ENCODE measurements at places on chromosomes 12 and 14.

DNA sequence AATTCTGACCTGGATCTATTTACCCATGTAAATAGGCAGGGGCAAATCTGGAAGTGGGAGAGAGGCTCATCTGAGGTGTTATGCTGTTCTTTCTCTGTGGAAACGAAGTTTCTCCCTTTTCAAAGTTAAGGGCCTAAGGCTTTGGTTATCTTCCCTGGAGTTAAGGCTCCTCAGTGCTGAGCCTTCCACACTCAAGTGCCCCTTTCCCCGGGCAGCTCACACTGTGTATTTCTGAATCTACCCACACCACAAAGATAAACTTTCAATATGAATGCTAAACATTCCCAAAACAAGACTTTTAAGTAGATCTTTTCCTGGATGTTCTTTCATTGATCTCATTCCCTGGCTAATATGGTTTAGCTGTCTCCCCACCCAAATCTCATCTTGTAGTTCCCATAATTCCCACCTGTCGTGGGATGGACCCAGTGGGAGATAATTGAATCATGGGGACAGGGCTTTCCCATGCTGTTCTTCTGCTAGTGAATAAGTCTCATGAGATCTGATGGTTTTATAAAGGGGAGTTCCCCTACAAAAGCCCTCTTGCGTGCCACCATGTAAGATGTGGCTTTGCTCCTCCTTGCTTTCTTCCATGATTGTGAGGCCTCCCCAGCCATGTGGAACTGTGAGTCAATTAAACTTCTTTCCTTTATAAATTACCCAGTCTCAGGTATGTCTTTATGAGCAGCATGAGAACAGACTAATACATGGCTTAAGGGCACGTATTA, 251.1 kb downstream of the NAV3 start:
- no peak for DNase-seq

GRCh38 chr14:63578300-63578699, 35.1 kb upstream of the PPP2R5E start:
- DNase-seq: no peak

GRCh38 chr12:130331146-130331545, 6.5 kb upstream of the PIWIL1 start:
- DNase-seq: no peak

- DNase-seq: no peak
Observed at GRCh38 chr12:29463198-29463597, 34.3 kb downstream of the OVCH1 start.

GRCh38 chr12:47767216-47767724, 5.8 kb upstream of the SLC48A1 start:
- DNase-seq: peak; percentile 45

DNA sequence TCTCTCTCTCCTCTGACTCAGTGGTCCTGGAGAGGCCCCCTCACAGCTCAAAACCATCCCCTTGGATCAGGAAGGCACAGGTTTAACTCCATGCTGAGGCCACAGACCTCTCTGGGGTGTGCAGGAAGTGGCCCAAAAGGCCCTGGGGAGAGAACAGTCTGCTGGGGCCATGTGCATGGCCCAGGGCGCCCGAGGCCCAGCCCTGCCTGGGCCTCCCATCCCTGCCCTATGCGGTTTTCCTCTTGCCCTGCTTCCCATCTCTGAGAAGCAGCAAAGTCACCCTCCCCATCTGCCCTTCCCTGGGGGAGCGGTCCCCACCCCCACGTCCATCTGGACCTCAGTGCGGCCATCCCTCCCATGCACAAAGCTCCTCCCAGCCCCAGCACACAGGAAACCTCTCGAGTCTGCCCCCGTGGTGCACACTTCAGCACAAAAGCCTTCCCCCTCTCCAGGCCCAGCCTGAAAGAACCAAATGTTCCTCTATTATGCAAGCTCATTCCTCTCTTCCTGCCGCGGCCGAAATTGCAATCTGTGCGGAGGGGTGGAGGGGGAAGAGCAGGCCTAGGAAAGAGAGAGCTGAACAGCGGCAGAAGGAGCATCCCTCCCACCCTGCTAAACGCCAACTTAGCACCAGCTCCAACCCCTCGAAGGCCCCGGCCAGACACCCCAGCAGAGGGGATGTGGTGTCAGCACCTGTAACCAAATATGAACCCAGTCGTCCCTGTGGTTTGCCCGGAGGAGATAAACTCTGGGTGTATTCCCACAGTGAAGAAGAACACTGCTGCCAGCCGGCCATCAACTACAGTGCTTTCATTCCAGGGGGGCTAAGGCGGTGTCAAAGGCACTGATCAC, 108.5 kb downstream of the SCARB1 start:
- DNase-seq: peak; percentile 92

DNA sequence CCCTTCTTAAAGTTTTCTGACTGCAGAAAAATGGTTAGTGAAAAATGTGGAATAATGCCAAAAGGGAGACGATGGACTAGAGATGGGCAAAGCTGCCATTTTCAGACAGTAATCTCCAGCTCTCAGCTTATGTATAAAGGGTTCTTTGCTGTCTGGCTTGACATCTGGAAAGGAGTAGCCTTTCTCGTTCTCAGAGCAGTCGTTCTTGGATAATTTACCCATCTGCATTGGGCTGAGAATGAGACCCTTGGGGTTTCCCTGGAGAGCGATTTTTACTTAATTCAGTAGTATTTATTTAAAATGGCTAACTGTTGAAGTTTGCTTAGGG, 1.2 kb downstream of the NUDT4 start:
- DNase-seq: no peak

- no peak for DNase-seq
Observed at GRCh38 chr14:21825149-21825743, 151.6 kb upstream of the OR4E1 start.

- DNase-seq: peak; percentile 64
Observed at GRCh38 chr14:63893701-63894458, 41.1 kb downstream of the SYNE2 start.

GRCh38 chr14:68630611-68631393, 162.1 kb downstream of the ZFP36L1 start:
- DNase-seq: no peak

GRCh38 chr12:41474001-41474400, 285.9 kb downstream of the PDZRN4 start:
- DNase-seq: no peak

DNA sequence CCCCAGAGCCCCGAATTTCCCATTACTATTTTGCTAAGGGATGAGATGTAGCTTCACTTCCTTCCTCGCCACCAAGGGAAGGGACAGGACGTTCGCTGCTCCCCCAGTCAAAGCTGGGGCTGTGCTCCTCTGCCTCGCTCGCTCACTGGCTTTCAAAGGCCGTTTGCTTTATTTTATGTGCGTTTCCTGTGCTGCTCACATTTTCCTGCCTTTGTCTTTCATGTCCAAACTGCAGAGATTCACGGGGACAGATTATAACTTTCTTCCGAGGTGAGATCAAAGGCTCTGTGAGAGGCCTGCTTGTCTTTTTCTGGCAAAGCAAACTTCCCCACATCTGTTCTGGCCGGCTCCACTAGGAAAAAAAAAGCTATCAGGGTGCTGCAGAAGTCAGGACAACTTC, 76.0 kb upstream of the FZD10 start:
- no peak for DNase-seq

DNA sequence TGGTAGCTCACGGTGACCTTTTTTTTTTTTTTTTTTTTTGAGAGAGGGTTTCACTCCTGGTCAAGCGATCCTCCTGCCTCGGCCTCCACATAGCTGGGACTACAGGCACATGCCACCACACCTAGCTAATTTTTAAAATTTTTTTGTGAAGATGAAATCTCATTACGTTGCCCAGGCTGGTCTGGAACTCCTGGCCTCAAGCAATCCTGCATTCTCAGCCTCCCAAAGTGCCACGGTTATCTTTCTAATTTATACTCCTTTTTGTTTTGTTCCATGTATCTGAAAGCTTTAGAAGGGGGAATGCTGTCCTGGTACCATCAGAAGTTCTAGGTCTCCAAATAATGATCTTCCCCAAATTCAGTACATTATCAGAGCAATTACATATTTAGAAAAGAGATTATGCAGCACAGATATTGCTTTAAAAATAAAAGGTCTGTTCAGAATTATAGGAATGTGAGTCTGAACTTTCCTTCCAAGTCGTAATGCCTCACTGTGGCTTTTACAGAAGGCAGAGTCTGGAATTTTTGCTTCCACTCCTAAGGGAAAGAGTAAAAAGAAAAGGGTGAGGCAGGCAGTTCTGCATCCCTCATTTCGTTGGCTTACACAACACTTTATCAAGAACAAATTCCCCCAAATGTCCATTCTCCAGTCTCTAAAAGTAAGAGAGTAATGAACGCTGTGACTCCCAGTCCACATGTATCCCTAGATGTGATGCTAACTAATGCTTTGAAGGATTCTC, 73.0 kb downstream of the GCH1 start:
- no peak for DNase-seq

GRCh38 chr12:115046805-115047204, 362.8 kb upstream of the TBX3 start:
- no peak for DNase-seq

DNA sequence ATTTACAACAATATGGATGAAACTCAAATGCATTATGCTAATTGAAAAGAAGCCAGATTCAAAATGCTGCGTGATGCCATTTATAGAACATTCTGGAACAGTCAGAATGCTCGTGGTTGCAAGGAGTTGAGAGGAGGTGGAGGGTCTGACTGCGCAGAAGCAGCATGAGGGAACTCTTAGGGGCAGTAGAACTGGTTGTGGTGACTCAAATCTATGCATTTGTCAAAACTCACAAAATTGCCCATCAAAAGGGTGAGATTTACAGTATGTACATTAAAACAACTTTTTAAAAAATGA, 113.7 kb upstream of the PDZRN4 start:
- no peak for DNase-seq

DNA sequence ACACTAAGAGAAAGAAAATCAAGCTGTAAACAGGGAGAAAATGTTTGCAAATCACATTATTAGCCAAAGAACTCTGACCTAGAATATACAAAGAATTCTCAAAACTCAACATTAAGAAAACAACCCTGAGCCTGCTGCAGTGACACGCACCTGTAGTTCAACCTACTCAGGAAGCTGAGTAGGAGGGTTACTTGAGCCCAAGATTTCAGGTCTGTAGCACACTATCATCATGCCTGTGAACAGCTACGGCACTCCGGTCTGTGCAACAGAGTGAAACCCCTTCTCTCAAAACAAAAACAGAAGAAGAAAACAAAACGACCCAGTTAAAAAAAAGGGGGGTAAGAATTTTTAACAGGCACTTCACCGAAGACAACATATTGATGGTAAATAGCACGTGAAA, 20.8 kb downstream of the SAV1 start:
- no peak for DNase-seq

GRCh38 chr12:15244341-15244740, 23.1 kb upstream of the RERG start:
- DNase-seq: no peak

DNA sequence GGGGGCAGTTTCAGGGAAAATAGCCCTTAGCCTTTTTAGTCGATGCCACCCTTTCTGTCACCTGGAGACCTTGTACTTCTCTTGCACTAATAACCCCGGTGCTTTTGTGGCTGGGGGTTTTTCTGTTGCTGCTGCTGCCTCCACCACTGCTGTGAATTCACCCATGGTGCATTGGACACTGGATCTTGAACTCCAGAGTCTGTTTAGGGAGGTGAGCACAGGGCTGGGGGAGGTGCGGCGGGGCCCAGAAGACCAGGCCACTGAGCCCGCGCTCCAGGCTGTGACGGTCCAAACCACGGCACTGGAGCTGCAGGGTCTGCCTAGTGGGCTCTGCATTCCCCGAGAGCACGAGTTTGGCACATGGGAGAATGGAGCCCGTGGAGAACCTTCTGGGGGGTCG, 100.6 kb downstream of the NINJ2 start:
- DNase-seq: no peak

- no peak for DNase-seq
Observed at GRCh38 chr14:72332046-72332445, 399.8 kb downstream of the RGS6 start.

- DNase-seq: no peak
Observed at GRCh38 chr12:73225371-73225937, 953.3 kb downstream of the TRHDE start.

DNA sequence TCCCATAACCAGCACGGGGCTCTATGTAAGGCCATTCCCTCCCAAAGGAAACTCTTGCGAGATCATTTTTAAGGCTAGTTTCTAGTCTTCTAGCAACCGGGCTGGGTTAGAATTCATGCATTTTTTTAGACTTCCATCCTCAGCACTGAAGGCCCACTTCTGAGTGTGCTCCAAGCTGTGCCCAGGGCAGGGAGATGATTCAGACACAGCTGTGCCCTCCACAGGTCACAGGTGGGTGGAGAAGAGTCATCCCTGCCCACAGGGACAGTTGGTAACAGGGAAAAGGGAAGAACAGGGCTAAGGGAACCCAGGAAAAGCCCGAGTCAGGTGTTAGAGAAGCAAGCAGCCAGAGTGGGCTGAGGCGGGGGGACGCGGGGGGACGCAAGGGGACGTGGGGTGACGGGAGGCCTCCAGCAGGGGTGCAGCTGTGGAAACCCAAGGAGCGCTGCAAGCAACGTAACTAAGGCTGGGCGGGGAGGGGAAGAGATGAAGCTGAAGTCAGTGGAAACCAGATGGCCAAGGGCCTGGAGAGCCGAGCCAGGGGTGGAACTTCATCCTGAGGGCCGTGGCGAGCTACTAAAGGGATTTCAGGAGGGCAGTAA, 27.2 kb upstream of the PPP2R5C start:
- DNase-seq: no peak

GRCh38 chr12:2395354-2395977, 342.7 kb downstream of the CACNA1C start:
- peak; percentile 74 for DNase-seq

DNA sequence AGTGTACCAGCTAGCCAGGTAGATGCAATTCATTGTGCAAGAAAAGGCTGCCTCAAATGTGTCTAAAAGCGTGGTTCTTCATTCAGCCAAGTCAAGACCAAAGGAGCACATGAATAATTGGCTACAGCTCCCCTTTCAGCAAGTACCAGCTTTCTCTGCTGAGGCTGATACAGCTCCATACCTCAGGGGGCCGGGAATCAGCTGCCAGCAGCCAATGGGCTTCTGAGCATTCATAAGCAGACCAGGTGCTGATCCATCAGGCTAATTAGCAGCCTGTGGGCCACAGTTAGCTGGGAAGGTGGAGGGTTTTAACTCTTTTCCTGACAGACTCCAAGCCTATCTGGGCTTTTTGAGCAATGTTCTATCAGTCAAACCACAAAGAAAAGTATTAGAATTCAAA, 264.7 kb downstream of the APAF1 start:
- no peak for DNase-seq

DNA sequence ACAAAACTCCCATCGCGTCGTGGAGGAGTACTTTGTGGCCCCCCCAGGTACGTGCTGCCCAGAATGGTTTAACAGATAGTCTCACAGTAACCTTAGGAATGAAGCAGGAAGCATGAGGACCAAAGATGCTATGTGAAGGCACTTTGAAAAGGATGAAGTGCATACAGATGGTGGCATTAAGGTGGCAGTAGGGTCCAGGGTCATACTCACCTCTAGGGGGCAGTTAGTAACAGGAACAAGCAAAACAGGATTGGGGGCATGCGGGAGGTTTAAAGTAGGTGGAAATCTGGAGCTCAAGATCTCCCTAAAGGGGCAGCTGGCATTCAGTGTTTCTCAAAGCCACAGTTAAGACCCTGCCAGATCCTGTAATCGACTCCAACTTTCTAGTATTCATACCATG, 10.9 kb downstream of the GATC start:
- no peak for DNase-seq
